GDM1 (cell line): ENCODE measurements at places on chromosomes 5 and 9.
A peak's percentile ranks its signal among the peaks of the same experiment; 100 is the strongest.

DNA sequence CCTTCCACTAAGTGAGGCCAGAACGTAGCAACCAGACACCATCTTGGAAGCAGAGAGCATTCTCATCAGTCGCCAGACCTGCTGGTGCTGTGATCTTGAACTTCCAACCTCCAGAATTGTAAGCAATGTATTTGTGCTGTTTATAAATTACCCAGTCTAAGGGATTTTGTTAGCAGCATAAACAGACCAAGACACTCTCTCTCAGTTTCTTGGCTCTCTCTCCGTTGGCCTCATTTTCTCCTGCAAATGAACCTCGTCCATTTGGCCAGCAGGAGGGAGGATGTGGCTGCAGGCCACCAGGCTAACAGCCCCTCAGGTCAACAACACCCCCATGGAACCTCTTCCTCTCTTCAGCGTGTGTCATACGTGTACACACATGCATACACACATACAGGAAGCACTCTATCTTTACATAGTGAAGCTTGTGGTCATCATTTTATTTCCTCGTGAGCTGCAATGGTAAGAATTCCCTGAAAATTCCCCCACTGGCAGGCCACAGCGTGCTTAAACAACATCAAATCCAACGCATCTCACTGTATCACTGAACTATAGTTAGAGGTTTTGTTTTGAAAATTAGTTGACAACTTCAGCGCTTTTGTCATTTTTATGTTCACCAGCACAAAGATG is 62.8 kb upstream of the PPP1R26 start:
- no peak for DNase-seq

- no peak for DNase-seq
These were observed 77.7 kb downstream of the EBF1 start for GRCh38 chr5:159021901-159022556.

DNA sequence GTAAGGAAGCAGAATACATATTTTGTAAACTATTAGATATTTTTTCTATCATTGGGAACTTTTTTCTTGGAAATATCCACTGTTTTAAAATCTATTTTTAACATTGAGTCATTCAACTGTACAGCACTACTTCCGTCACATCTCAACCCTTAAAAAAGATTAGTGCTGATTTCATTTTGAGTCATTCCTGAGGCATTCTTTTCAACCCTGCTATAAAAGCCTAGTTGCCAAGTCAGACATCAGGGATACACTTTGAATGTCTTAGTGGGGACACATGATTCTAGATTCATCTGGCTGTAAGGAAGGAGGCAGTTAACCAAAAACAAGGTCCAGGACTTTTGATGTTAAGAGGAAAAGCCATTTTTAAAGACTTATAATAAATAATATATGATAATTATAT is 160.9 kb downstream of the GIN1 start:
- no peak for DNase-seq

GRCh38 chr9:21395778-21396717 is 10.8 kb upstream of the IFNA2 start:
- peak; percentile 24 for DNase-seq

GRCh38 chr9:118459913-118460312 is 755.7 kb downstream of the TLR4 start:
- DNase-seq: no peak

DNA sequence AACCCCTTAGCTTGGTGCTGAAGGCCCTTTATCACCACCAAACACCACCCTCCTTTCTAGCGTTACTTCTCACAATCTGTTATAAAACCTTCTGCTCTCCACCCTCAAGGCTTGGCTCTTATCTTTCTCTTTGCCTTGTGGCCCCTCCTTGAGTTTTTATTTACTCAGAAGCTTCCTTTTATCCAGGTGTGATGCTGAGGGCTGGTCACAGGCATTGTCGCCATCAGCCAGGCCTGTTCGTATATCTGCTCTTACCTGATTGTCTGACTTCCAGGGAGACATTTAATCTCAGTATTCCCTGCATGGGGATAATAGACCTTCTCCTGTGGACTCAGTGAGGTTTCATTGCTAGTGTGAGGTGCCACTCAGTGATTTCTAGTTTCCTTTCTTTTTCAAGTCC is 34.2 kb downstream of the MEGF10 start:
- DNase-seq: no peak

- DNase-seq: no peak
These were observed 19.6 kb downstream of the SIL1 start for GRCh38 chr5:139178589-139178917.

DNA sequence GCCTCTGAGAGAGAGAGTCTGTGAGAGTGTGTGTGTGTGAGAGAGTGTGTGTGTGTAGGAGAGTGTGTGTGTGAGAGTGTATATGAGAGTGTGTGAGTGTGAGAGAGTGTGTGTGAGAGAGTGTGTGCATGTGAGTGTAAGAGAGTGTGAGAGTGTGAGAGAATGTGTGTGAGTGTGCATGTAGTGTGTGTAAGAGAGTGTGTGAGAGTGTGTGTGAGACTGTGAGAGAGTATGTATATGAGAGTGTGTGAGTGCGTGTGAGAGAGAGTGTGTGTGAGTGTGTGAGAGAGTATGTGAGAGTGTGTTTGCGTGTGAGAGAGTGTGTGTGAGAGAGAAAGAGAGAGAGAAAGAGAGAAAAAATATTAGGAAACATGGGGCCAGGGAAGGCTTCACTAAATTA is 588.3 kb upstream of the SGCD start:
- DNase-seq: no peak

- no peak for DNase-seq
These were observed 414.0 kb upstream of the IRX1 start for GRCh38 chr5:3181671-3182070.

- DNase-seq: peak; percentile 39
These were observed 577.7 kb upstream of the FTMT start for GRCh38 chr5:121273833-121274433.

DNA sequence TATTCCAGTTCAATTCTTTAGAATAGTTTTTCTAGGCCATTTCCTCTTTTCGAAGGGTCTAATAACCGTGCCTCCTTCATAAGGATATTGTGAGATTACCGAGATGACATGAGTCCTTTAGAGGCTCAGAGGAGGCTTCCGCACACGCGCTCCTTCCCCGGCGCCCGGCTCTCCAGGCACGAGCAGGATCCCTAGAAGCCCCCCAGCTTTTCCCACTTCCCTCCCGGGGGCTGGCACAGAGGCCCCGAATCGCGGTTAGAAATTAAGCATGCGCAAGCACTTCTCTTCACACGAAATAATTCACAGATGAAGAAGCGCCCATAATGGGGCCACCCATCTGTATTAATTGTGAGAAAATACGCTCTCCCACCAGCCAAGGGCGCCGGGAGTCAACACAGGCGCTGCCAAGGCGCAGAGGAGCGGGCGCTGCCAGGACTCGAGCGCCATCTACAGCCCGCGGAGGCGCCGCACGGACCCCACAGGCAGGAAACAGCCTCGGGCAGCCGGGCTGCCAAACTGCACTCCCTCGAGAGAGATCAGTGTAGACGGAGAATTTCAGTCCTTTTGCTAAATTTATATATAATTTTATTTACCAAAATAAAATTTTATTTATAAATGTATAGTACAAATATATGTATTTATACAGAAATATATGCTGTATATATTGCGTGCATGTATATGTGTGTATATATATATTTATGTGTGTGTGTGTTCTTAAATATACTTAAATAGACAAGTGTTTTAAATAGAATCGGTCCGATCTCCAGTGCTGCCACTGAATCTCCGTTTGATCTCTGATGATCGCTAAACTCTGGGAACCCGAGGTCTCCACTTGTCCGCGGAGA is 258.1 kb upstream of the NFIL3 start:
- DNase-seq: peak; percentile 59

DNA sequence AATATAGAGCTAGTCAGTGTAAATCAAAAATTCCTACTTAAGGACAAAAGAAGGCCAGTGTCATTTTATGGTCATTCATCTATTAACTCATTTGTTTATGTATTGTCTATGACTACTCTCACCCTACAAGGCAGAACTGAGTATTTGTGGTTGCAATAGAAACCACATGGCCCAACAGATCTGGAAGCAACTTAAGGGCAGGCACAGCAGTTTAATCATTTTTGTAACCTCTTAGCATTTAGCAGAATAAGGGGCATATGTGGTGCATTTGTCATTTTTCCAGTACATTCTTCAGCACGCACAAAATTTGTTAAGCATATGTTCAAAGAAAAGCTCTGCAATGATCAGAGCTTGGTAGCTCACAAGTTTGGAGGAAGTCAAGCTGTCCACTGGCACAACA is 1.1 kb downstream of the FKBP15 start:
- no peak for DNase-seq
